RWPE2 (cell line): ENCODE measurements at places on chromosomes 6 and 20.

- DNase-seq: no peak
These were observed 4.5 kb downstream of the PHF3 start for GRCh38 chr6:63640062-63640461.

GRCh38 chr6:130932438-130932837 is 105.2 kb downstream of the SMLR1 start:
- DNase-seq: no peak

- DNase-seq: no peak
These were observed 677 bp upstream of the ZNF341 start for GRCh38 chr20:33730946-33731692.

GRCh38 chr20:30811885-30812671 is 445.4 kb upstream of the DEFB115 start:
- peak; percentile 85 for DNase-seq

DNA sequence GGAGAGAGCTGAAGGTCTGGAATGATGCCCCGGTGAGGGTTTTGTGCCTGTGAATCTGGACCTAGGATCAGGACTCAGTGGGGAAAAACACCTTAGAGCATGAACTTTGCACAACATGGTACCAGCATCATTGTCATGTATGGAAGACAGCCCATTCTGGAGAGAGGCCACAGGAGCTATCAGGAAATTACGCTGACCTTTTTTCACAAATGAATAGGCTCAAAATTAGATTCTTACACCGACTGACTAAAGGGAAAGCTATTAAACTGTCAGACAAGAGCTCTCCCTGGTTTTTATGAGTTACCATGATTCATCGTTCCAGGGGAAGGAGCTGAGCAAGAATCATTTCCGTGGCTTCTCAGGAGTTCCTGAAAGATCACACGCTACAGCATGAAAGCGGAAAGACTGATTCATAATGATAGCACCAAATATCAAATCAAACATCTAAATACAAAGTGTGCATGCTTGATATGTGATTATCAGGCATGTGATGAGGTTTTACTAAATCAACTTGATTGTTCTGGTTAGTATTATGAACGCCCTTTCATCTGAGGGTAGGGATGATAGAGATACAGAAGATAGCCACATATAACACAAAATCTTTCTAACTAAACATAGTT is 224.9 kb upstream of the SMLR1 start:
- no peak for DNase-seq

- DNase-seq: no peak
These were observed 391.2 kb upstream of the MAP3K7 start for GRCh38 chr6:90978046-90978445.

GRCh38 chr6:132016396-132016795 is 65.2 kb upstream of the CCN2 start:
- DNase-seq: no peak

GRCh38 chr6:108563292-108563691 is 2.6 kb downstream of the FOXO3 start:
- no peak for DNase-seq

- no peak for DNase-seq
These were observed 36.3 kb downstream of the COX4I2 start for GRCh38 chr20:31673943-31674463.

DNA sequence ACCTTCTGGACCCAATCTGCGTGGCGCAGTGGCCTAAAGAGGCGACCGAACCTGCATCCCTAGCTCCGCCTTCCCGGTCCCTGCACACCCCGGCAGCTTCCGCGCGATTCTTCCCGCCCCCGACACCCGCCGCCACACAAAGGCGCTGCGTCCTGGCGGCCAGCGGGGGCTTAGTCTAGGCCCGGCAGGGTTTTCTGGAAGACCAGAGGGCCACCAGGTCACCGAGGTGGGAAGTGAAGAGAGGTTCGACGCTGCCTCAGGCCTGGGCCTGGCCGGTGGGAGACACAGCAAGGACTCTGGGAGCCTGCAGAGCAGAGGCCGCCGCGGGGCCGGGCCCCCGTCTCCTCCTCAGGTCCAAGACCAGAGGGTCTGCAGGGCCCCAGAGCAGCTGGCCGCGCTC is 154.9 kb downstream of the OR2B2 start:
- no peak for DNase-seq

DNA sequence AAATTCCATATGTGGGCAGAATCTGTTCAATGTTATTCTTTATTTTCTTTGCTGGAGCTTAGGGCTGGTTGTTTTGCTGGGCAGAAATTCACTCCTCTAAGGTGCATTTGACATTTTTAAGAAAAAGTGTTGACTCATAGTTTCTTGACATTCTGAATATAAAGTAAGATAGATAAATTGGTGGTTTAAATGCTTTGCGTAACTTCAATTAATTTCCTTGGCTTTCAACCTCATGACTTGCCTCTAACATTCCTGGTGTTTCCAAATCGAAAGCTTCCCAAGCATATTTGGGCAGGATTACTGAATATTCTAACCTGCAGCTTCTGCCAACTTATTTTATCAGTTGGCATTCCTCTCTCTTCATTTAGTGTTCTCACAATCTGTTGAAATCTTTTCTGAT is 718.7 kb upstream of the ADGRB3 start:
- DNase-seq: no peak

- DNase-seq: no peak
These were observed 95.0 kb downstream of the SNX5 start for GRCh38 chr20:17873410-17874270.

DNA sequence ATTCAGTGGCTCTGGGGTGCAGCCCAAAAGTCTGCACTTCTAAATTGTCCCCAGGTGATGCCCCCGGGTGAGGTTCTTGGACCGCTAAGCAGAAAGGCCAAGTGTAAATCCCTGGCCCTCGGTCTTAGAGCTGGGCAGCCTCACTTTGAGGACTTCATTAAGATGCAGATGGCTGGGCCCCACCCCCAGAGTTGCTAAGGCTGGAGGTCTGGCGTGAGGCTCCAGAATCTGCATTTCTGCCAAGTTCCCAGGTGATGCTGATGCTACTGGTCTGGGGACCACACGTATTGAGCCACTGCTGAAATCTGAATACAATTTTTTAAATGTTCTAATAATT is 735 bp upstream of the SLC23A2 start:
- DNase-seq: no peak

DNA sequence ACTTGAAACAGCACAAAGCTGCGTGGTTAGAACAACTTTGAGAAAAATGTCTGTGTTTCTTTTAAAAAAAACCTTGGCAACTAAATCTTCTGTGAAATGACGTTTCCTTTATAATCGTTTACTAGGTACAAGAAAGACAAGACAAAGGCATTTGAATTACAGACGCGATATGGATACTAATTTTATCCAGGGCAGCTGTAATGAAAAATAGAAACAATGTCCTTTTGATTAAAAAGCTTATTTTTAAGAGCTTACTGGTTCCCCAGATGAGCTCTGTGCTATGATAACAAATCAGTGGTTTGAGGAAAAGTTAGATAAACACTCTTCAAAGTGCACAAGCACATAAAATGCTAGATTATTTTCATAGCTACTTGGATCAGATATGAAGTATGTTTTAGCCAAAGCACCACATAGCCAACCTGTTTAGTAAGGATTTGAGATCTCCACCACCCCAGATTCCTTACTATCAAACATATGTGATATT is 1.6 kb upstream of the SYNCRIP start:
- no peak for DNase-seq

- no peak for DNase-seq
These were observed 95.6 kb downstream of the SNX5 start for GRCh38 chr20:17872959-17873358.

DNA sequence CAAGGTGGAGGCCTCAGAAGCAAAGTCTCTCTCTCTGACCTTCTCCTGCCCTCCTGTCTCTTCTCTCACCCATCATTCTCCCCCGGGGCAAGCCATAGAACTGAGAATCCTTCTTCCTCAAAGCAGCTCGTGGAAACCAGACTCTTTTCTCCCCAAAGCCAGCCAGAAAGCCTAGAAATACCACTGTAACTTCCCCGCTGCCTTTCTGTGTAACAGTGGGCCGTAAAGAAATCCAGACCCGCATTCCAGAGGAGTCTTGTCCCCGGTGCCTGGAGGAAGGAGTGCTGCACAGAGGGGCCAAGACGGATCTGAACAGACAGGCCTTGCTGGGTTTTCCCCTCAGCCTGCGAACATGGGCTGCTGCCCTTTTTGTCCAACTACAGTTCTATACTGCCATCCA is 977 bp upstream of the SLC22A2 start:
- no peak for DNase-seq

DNA sequence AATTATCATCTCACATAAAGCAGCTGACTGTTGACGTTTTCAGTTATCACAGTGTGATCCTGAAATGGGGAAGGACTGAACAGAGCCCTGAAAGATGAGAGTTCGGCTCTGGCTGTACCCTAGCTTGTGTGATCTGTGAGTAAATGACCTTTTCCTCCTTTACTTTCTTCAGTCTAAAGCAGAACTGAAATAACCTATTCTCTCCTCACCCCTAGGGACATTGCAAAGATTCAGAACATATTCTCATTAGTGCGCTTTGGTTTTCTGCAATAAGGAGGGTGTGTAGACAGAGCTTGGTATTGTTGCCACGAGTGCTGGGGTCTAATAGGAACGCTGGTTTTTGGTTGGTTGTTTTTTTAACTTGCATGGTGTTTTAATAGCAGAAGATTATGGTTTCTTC is 16.7 kb downstream of the FARS2 start:
- no peak for DNase-seq

GRCh38 chr6:36769676-36770499 is 69.4 kb downstream of the CPNE5 start:
- no peak for DNase-seq

DNA sequence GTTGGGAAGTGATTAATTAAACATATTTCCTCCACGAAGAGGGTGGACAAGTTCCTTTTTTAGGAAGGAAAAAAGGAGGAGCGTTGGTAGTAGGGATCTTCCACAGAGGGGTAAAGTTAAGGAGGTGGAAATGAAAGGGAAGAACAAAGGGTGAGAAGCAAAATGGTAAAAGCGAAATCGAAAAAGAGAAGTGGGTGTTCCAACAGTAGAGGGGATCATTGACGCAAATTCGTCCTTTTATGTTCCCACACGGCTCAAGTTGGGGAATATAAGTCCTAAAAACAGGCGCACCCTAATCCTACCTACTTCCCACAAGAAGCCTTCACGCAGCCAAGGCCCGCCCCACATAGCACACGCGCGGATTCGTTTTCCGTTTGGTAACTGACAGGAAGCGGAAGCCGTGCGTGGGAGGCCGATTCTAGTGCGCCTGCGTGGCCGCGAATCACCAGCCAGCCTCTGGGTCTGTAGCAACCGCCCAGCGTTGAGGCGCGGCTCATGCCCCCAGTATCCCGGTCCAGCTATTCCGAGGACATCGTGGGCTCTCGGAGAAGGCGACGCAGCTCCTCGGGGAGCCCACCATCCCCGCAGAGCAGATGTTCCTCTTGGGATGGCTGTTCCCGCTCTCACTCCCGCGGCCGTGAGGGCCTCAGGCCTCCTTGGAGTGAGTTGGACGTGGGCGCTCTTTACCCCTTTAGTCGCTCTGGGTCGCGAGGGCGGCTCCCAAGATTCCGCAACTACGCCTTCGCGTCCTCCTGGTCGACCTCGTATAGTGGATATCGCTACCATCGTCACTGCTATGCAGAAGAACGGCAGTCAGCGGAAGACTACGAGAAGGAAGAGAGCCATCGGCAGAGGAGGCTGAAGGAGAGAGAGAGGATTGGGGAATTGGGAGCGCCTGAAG is at the start of gene NKAPL:
Gene NKAPL, plus strand, starts transcription at position 421 of the 901 bp plus-strand sequence. Its CDS starts 75 bp downstream, at position 496.
- no peak for DNase-seq

DNA sequence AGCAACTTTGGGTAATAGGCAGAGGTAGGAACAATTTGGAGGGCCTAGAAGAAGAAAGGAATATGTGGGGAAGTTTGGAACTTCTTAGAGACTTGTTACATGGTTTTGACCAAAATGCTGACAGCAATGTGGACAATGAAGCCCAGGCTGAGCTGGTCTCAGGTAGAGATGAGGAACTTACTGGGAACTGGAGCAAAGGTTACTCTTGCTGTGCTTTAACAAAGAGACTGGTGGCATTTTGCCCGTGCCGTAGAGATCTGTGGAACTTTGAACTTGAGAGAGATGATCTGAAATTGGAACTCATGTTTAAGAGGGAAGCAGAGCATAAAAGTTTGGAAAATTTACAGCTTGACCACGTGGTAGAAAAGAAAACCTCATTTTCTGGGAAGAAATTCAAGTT is 28.3 kb upstream of the TMEM200A start:
- no peak for DNase-seq

DNA sequence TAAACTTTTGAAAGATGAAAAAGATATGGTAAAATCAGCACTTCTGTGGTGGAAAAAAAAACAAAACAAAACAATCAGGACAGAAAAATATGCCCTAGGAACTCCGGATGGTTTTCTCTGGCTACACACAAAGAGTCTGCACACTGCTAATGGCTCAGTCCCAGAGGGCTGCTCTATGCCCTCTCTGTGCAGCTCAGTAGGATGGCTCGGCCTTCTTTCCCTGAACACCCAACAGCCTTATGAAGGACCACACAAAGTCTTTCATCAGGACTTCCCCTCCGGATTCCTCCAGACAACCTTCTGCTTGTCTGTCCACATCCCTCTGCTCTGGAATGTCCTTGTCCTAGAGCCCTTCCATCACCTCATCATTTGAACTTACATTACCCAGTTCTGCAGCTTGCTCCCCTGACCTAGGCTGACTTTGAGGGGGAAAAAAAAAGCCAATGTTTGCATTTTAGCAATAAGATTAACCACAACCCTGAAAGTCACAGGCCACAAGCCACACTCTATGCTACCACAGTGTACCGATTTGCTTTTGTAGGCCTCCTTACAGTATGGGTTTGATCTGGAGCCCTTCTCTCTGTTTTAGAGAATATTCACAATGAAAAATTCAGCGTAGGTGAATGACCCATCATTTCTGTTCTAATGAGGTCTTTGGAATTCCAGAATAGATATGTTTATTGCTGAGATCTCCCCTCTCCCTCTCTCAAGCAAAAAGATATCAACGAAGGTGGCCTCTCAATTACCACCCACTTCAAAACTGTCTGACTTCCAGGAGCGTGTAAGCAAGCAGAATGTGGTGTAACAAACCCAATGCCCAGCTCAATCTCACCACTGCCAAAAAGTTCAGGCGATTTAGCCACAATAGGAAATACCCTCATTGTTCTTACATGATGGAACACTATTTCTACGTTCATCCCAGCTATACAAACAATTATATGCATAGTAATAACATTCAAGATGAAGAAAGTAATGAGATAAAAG is 164.0 kb downstream of the GMDS start:
- no peak for DNase-seq

- DNase-seq: no peak
These were observed 50.3 kb upstream of the BTBD3 start for GRCh38 chr20:11867291-11867919.

GRCh38 chr6:154606457-154606856 is 96.0 kb upstream of the CNKSR3 start:
- no peak for DNase-seq

- no peak for DNase-seq
These were observed 40.0 kb downstream of the SF3B5 start for GRCh38 chr6:144055121-144055931.

GRCh38 chr6:35924146-35924545 is 3.2 kb upstream of the SRPK1 start:
- no peak for DNase-seq

GRCh38 chr20:61868006-61868405 is 197.7 kb downstream of the TAF4 start:
- DNase-seq: no peak
